Fibroblast of gingiva (primary cell): ENCODE measurements at places on chromosomes 4 and X.
A peak's percentile ranks its signal among the peaks of the same experiment; 100 is the strongest.

GRCh38 chr4:109981936-109982335, 69.3 kb downstream of the EGF start:
- no peak for DNase-seq

DNA sequence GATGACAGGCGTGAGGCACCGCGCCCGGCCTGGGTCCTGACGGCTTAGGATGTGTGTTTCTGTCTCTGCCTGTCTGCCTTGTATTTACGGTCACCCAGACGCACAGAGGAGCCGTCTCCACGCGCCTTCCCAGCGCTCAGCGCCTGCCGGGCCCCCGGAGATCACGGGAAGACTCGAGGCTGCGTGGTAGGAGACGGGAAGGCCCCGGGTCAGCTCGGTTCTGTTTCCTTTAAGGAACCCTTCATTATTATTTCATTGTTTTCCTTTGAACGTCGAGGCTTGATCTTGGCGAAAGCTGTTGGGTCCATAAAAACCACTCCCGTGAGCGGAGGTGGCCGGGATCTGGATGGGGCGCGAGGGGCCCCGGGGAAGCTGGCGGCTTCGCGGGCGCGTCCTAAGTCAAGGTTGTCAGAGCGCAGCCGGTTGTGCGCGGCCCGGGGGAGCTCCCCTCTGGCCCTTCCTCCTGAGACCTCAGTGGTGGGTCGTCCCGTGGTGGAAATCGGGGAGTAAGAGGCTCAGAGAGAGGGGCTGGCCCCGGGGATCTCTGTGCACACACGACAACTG, 1.3 kb downstream of the SHOX start:
- no peak for DNase-seq

DNA sequence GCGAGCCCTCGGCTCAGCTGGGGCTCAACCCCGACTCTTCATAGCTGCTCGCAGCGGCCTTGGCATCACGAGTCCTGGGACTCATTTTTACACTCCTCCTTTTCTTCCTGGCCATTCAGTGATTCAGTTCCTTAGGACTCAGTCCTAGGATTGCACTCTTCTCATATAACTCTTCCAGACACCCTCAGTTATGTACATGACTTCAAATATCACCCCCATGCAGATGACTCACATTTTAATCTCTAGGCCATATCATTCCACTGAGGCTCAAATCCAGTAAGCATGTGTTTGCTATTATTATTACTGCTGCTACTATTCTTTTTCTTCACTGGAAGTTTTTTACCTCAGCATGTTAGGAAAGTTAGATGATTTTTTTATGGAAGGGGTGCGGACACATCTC, 14.4 kb downstream of the ITGB1BP2 start:
- peak; percentile 55 for DNase-seq

DNA sequence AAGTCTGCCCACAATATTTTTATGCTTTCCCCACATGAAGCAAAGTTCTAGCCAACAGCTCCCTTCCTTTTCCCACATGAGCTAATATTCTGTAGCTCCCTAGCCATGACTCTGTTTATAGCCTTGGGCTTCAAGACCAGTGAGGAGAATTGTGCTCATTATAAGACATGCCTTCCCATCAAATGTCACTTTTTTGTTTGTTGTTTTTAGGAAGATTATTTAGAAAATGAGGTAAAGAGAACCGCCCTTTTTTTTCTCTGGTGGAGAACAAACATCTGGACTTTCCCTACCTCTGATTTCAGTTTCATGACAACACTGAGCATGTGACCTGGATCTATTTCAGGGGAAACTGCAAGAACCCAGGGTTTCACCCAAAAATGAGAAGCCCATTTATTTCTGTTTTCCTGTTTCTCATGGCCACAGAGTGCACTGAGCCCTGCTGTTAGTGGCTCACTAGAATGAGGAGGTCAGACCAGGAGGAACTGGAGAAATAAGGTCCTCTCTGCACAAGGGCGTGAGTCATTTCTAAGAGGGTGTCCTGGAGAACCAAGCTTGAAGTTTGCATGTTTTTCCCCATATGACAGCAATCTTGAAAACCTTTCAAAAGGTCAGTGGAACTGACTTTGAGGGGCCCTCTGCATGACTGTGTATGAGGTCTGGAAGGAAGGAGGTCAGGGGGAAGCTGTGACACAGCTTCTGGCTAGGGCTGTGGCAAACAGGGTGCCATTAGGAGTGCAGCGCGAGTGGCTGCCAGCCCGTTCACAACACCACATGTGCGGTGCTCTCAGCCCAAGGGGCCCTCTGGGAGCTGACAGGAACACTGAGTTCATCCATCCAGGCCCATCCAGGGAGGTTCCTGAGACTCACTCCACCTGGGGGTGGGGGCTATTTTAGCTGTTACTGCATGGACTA, 55.2 kb downstream of the CHST7 start:
- DNase-seq, result peak; percentile 79

- DNase-seq, result no peak
Observed at GRCh38 chr4:127506283-127506682, 126.5 kb upstream of the INTU start.

DNA sequence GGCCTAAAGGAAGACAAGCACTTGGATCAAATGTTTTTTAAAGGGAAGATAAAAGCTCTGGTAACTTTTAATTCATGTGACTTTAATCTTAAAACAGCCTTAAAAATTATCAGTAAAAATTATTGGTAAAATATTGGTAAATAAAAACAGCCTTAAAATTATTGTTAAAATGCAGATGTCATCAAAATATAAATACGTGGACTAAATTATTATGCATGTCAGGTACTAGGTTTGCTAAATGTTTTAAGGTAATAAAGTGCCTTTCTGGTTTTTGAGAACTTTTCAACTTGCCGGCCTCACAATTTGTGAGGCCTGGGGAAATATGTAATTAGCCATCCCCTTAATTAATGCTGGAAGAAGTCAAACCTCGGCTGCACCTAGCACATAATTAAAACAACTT, 147.7 kb downstream of the PRR32 start:
- no peak for DNase-seq

- peak; percentile 62 for DNase-seq
Observed at GRCh38 chr4:139684351-139684750, 18.7 kb downstream of the MGST2 start.

- DNase-seq, result peak; percentile 7
Observed at GRCh38 chr4:13399257-13399656, 84.9 kb downstream of the RAB28 start.

- DNase-seq, result no peak
Observed at GRCh38 chr4:95548738-95549245, at the start of gene UNC5C. TSS of gene UNC5C (minus strand) at chr4:95548973.

DNA sequence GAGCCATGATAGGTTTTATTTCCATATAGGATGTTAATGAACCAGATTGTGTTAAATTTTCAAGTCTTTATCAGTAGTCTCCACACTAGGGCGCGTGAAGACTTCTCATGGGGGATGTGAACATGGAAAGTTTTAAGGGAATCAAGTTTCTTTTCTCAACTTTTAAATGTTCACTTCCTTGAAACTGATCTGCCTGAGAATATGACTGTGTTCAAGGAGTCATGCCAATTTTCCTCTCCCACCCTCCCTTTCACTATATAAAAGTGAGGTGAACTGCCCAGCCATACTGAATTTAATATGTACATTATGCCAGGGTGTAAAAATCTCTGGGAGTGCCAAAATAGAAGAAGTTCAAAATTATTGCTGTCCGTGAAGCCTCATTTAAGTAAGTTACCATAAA, 30.4 kb upstream of the HPGDS start:
- no peak for DNase-seq

- no peak for DNase-seq
Observed at GRCh38 chr4:149995134-149995756, 83.0 kb upstream of the DCLK2 start.

DNA sequence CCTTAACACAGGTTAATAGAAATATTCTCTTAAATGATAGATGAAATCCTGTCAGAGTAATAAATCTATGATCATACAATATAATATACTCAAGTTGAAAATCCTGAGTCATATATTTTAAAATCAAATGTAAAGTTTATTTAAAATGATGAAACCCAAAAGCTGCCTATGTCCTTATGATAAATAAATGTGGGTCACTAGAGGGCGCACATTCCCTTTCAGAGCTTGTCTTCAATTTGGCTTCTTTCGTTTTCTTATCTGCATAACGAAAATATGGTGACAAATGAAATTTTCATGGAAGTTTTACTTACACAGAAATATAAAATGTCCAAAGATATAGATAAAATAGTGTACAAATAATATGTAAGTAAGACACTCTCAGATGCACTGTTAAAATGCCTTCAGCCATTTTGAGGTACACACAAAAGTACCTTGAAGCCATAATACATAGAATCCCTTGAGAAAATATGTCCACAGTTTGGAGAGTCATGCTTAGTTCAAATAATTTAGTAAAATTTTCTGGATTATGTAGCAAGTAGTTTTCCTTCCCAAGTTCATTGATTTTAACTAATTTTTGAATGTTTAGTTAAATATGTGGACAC, 680.4 kb downstream of the DMD start:
- DNase-seq, result no peak

GRCh38 chr4:122456231-122457116, at the start of gene IL2:
TSS of gene IL2 (minus strand) at chr4:122456725. CDS start at chr4:122456440, 285 bp downstream.
- no peak for DNase-seq

- DNase-seq, result no peak
Observed at GRCh38 chr4:7811536-7812191, 128.0 kb downstream of the AFAP1 start.

- no peak for DNase-seq
Observed at GRCh38 chr4:113869743-113870375, 108.3 kb upstream of the CAMK2D start.

DNA sequence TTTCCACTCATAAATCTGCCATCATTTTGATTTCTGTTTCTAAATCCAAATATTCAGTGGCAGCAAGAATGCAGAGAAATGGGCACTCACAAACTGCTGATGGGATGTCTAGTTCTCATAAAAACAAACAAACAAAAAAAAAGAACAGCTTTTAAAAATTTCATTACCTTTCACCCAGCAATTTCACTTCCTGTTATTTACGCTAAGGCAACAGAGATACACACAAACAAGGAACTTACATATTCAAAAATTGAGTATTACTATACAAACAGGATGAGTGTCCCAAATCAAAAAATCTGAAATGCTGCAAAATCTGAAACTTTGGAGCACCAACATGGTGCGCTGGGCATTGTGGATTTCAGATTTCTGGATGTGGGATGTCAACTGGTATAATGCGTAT, 36.4 kb downstream of the FAT1 start:
- no peak for DNase-seq

GRCh38 chr4:158775091-158775651, 6.3 kb downstream of the FNIP2 start:
- DNase-seq, result peak; percentile 36

DNA sequence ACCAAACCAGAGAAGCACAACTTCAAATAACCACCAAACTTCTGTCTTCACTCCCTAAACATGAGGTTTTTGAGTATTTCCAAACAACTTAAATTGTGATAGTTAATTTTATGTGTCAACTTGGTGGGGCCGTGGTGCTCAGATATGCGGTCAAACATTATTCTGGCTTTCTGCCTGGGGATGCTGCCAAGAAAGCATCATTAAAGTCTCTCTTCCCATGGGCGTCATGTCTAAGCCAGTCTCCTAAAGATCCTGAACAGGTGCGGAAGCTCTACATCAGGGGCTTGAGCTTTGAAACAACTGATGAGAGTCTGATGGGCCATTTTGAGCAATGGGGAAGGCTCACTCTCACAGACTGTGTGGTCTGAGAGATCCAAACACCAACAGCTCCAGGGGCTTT, 24.1 kb upstream of the SOD3 start:
- DNase-seq, result no peak

GRCh38 chr4:109676886-109677285, 26.4 kb downstream of the CASP6 start:
- DNase-seq, result no peak

DNA sequence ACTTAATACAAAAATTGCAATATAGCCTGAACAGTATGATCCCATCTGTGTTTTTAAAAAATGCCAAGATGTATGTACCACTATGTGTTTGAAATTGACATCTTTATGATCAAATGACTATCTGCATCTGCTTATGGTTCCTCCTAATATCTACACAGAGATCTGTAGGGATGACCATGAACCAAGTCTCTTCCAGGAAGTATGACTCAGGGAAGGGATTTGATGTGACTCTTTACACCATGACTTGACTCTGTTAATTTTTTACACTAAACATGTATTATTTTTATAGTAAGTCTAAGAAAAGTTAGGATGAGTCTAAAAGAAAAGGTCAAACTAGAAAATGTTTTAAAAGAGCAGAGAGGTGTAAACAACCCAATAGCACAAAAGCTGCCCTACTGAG, 164.0 kb downstream of the SH3KBP1 start:
- no peak for DNase-seq

- no peak for DNase-seq
Observed at GRCh38 chrX:586351-586750, 44.2 kb upstream of the SHOX start.

- no peak for DNase-seq
Observed at GRCh38 chr4:95676190-95676589, 127.4 kb upstream of the UNC5C start.

GRCh38 chrX:38205039-38205438, 15.6 kb downstream of the SRPX start:
- no peak for DNase-seq

- no peak for DNase-seq
Observed at GRCh38 chr4:138292321-138292720, 50.2 kb upstream of the SLC7A11 start.

DNA sequence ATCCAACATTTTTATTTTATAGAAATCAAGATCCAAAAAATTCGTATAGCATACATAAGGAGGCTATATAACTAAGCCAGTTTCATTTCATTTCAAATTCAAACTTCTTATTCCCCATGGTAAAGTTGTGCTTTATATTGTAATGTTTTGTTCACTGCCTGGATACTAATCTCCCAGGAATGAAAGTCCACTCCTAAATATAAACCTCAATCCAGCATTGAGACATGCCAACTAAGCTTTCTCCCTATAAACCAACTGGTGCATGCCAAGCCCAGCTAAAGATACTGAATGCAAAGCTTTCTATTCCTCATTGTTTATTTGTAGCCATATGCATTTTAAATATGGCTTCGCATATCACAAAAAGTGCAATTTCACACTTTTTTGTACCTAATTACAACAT, 63.8 kb upstream of the INPP4B start:
- no peak for DNase-seq

- DNase-seq, result no peak
Observed at GRCh38 chr4:104868533-104868932, 278.1 kb upstream of the TET2 start.

- DNase-seq, result no peak
Observed at GRCh38 chr4:48138936-48139335, 4.9 kb upstream of the TXK start.

GRCh38 chr4:77818602-77819403, at the start of gene CNOT6L:
TSS of gene CNOT6L (minus strand) at chr4:77819368. CDS start at chr4:77819308, 60 bp downstream.
- peak; percentile 80 for DNase-seq

DNA sequence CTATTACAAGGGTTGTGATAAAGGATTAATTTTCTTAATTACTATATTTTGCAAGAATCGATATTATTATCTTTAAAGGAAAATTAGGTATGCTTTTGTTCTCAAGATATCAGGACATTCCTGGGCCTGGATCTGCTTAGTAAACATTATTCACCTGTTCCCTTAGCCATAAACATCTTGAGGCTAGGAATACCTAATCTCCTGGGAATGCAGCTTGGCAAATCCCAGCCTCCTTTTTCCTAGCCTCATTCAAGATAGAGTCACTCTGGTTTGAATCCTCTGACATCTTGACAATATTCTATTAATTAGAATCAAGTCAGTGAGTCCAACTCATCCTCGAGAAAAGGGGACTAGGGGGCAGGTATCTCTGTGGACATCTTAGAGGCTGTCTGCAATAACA, 327.1 kb downstream of the STIM2 start:
- no peak for DNase-seq

GRCh38 chrX:132876523-132877338, 81.7 kb downstream of the HS6ST2 start:
- no peak for DNase-seq
